A172 (cell line): ENCODE measurements at places on chromosomes 3 and 15.

DNA sequence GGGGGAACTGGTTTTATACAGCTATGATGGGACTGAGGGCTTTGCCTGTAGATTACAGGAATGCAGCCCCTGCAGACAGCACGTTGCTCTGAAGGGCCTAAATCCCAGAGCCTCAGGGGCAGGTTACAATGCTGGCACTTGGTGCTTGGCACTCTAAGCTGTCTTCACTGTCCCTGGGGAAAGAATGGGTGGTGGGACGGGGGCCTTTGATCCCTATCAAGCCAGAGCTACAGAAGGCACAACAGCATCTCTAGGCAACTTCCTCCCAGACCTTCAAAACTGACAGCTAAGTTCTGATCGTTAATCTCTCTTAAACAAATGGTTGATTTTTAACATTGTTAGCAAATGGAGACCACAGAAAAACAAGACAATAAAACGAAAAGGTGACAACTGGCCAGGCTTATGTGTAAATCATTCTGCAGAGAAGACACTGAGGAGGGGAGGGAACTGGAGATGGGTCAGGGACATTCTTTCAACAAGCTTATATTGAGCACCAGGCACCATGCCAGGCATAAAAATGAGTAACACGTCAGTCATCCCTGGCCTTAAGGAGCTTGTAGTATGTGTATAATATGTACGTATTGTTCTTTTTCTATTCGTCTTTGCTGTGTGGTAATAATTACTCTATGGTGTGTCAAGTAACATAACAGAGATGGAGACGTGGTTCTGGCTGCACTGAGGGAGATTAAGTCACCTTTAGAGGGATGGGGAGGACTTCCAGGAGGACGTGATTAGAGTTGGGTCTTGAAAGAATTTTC is 49.1 kb downstream of the CA12 start:
- DNase-seq, result peak; percentile 83

DNA sequence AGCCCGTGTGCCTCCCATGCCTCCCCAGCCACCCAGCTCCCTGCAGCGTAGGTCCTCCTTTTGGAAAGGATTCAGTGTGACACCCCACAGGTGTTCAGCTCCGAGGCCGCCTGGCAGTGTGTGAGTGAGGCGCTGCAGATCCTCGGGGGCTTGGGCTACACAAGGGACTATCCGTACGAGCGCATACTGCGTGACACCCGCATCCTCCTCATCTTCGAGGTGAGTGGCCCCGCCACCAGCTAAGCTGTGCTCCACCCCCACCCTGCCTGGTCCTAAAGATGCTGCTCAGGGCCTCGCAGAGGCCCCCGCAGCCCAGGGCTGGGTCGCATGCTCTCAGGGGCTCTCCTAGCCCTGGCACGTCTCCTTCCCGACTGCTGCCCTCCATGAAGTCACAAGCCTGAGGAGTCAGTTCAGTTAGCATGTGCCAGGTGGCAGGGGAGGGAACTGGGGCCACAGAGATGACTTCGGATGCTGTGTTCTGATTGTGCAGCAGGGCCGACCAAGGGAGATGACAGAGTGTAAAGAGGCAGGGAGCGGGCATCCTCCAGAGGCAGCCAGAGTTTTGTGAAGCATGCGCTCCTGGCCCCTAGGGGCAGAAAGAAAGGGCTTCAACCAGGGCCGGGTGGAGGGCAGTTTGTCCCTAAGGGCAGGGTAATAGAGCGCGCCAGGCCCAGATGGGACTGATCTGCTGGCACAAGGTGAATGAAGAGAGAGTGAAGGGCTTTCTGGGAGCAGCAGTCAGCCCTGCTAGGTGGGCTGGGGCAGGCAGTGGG is 26.8 kb downstream of the ACAD9 start:
- no peak for DNase-seq

DNA sequence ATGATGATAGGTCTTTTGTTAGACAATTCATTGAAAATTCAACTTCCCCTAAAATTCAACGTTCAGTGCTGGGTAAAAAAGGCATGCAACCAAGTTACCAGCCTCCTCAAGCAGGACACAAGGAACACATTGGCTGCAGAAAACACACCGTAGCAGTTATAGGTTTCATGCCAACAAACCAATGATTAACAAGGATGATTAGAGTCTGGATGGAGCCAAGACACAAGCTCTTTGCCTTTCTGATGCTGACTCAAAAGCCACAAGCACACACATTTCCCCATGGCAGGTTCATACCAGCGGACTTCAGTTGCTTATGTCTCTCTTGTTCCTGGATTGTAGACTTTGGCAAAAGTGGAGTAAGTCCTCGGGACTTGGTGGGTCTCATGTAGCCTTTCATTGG is 105.8 kb downstream of the DHX30 start:
- no peak for DNase-seq

- DNase-seq, result peak; percentile 99
Measured at GRCh38 chr3:172129850-172130716, 90.7 kb downstream of the FNDC3B start.

DNA sequence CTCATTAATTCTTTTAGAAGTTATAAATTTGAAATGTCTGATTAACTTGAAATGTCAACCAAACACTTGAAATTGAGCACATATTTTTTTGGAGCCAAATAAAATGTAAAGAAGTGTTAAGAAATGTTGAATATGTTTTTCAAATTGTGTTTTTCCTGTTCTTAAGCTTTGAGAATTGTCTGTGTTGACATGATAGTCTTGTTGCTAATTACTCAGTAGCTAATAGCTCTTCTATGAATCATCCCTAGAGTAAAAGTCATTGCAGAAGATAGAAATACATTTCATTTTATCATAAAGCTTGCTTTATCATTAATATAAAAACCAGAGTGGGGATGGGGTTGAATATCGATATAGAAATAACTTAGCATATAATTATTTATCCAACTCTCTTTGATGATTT is 41.9 kb upstream of the ABHD10 start:
- DNase-seq, result no peak

GRCh38 chr3:193086681-193087080 is 154.3 kb upstream of the PLAAT1 start:
- DNase-seq, result no peak

- no peak for DNase-seq
Measured at GRCh38 chr15:69490356-69491037, 37.9 kb downstream of the RPLP1 start.

DNA sequence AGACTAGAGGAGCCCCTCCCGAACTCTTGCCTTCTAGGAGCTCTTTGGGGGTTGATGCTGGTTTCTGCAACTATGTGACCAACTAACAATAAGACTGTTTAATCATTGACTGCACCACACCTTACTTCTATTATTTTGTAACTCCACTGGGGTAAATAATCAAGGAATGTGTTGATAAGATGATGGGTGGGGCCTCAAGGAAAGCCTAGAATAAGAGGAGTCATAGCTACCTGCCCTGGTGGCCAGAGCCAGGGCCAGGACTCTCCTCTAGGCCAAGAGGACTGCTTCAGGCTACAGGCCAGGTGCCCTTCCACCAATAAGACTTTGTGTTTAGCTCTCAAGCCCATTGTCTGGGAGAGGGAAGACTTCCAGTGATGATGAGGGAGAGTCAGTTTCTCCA is 41.2 kb upstream of the PIAS1 start:
- no peak for DNase-seq

DNA sequence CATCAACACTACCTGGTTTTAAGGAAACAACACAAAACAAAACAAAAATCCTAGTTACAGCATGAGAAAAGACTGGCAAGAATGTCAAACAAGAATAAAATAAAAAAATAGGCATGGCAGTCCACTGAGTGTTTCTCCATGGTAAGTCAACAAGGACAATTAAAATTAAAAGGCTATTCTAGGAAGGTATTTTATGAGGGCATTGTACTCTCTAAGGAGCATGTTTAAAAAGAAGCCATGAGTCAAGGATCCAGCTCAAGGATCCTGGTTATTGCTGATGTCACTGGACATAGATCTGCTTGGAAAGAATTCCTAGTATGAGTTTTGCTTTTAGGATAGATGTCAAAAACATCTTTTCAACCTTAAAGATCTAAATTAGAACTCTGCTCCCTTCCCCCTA is 106.7 kb downstream of the MYO5A start:
- no peak for DNase-seq

GRCh38 chr15:100778831-100779288 is 100.8 kb upstream of the ALDH1A3 start:
- no peak for DNase-seq

- no peak for DNase-seq
Measured at GRCh38 chr3:14277557-14277956, 98.9 kb downstream of the LSM3 start.

DNA sequence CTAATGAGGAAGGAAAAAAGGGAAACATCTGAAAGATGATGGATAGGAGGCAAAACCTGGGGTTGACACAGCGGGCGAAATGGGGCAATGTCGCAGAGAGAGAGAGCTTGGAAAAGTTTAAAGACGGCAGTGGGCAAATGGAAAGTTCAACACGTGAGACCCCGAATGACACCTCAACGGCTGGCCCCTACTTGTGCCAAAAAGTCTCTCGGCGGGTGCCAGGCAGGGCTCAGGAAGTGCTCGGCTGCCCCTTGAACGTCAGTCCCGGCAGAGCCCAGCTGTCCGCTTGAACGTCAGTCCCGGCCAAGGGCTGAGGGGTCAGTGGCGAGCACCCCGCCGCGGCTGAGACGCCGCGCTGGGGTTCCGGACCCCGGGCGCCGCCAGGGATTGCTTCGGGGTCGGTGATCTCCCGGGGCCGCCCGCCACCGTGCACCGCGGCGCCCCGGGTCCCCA is 658 bp downstream of the EOGT start:
- DNase-seq, result peak; percentile 13

DNA sequence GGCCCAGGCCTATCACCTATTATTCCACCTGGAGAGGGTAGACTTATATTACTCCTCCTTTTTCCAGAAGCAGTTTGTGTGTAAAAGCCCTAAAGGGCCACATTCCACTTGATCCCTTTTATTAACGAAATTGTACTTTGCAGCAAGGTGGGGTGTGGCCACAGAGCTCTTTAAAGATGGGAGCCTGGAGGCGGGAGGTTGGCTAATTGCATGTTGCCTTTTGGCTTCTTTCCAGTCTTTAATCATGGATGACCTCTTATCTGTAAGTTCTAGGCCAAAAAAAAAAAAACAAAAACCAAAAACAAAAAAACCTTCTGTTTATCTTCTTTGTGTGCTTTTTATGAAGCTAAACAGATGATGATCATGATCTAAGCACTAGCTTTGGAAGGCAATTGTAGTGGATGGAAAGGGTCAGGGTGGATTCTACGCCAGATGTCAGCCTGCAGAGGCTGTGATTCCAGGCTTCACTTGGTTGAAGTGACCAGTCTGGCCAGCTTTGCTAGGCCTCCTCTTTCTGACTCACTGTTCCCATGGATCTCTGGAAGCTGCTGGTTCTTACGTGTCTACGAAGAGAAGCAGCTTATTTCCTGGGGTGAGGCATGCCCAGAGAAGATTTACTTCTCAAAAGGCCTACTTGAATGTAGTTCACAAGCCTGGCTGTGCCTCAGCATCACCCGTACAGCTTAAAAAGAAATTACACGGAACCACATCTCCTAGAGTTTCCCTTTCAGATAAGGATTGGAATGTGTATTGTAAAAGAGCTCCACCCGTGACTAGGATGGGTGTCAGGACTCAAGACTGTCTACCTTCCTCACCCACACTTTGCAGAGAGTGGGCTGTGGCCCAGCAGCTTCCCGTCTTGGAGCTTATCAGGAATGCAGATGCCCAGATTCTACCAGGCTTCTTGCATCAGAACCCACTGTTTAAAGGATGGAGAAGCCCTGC is 330.9 kb upstream of the C2CD4B start:
- peak; percentile 25 for DNase-seq

- no peak for DNase-seq
Measured at GRCh38 chr15:77162872-77163633, 92.1 kb upstream of the TSPAN3 start.
